ENCODE measurements at places on chromosomes 1 and 21.
A peak's percentile ranks its signal among the peaks of the same experiment; 100 is the strongest.

DNA sequence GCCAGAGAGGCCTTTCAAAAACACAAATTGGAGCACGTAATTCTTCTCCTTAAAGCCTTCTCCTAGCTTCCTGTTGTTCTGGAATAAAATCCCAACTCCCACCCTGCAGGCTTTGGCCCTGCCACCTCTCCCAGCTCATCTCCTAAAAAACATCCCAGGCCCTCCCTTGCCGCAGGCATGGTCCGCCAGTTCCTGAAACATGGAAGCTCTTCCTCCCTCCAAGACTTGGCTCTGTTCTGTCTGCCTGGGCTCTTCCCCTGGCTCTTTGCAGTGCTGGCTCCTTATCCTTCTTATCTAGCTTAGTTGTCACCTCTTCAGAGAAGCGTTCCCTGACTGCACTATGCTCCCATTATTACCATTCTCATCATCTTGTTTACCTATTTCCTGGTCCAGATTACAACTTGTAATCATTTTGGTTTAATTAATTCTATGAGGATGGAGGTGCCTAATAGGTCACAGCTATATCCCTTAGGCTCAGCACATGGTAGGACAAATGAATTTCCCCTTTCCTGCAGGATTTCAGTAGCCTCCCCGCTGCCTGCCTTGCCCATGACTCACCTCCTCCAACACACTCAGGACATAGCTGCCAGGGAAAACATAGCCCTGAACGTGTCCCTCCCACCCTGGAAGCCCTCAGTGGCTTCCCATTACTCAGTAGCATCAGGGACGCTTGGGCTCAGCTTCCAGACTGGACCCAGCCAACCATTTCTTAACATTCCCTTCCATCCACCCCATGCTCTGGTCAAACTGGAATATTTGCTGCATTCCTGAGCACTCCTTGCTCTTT is 15.7 kb upstream of the IGSF21 start:
- DNase-seq: no peak

- no peak for DNase-seq
Measured at GRCh38 chr21:41403331-41403730, 22.7 kb upstream of the MX1 start.

DNA sequence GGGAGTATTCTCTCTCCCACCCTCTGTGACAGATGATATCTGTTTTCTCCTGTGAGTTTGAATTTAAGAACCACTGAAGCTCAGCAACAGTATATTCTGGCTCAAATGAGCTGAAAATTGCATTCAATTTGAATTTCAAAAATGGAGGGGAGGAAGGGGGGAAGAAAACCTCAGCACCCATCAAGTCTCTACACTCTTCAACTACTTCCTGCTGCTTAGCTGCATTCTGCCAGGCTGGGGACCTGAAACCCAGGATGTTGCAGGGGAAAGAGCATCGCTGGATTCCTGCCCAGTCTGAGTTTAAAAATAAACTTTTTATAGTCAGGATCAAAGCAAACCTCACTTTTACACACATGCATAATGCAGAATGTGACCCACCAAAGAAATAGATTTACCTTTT is 214.3 kb upstream of the ESRRG start:
- no peak for DNase-seq

- DNase-seq: no peak
Measured at GRCh38 chr1:228334226-228334935, 72.3 kb downstream of the TRIM11 start.

DNA sequence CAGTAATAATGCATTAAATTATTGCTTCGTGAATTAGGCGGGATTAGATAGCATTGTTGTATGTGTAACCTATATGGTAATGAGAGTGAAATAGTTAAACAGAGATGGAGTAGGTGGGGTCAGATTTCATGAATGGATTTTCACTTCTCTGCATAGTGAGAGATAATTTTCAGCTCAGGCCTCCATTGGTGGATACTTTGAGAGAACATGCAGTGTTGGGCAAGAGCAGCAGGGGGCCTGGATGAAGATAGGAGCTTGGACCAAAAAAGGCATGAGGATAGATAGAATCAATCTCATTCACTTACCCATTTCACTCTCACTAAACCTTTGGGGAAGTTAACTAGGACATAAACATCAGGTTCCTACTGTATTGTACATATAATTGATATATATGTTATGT is 39.5 kb upstream of the C1orf87 start:
- DNase-seq: no peak

- no peak for DNase-seq
Measured at GRCh38 chr1:15412843-15413242, 3.2 kb downstream of the EFHD2 start.

GRCh38 chr1:219227360-219228057 is 53.8 kb downstream of the LYPLAL1 start:
- no peak for DNase-seq

GRCh38 chr1:173164178-173164577 is 43.0 kb downstream of the TNFSF4 start:
- no peak for DNase-seq

- no peak for DNase-seq
Measured at GRCh38 chr1:241749041-241749944, 97.2 kb downstream of the WDR64 start.

- no peak for DNase-seq
Measured at GRCh38 chr21:26020081-26020480, 150.5 kb downstream of the APP start.

DNA sequence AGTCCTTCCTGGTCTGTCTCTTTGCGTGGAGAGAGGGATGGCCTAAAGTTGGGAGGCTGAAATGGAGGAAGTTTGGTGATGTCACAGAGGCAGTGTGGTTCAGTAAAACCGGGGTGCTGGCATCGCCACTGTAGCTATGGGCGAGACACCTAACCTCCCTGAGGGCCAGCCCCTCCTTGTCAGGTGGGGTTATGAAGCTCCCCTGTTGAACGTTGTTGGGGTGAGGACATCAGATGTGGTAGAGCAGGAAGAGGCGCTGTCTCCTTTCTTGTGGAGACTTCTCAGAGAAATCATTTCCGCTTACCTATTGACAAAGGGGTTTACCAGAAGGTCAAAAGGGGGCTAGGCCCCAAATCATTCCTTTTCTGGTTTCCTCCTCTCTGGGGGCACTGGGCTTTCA is 294.7 kb downstream of the SIPA1L2 start:
- DNase-seq: peak; percentile 4

GRCh38 chr1:41864471-41865040 is 54.2 kb downstream of the HIVEP3 start:
- DNase-seq: no peak

DNA sequence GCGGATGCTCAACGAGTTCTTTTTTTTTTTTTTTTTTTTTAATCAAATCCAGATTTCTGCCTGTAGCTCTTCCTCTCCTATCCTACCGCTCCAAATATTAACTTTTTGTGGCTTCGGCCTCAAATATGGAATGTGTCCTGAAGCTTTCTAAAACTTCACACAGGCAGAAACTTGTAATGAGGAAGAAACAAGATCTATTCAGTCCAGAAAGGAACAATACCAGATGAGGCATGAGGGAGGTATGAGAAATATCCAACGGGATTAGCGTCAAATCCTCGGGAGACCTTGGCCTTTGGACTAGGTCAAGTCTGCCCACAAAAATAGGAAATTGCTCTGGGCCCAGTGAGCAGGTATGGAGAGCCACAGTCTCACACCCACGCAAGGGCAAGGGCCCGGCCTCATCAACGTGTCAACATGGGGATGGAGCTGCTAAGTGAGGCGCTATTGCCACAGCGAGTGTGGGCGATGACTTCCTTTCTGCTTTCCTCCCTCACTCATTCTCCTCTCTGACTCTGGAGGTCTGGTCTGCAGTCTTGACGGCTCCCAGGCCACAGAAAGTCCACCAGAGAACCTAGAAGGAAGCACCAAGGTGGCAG is 66.6 kb downstream of the BCAR3 start:
- DNase-seq: no peak

- DNase-seq: no peak
Measured at GRCh38 chr1:196649990-196650389, 1.9 kb upstream of the CFH start.

DNA sequence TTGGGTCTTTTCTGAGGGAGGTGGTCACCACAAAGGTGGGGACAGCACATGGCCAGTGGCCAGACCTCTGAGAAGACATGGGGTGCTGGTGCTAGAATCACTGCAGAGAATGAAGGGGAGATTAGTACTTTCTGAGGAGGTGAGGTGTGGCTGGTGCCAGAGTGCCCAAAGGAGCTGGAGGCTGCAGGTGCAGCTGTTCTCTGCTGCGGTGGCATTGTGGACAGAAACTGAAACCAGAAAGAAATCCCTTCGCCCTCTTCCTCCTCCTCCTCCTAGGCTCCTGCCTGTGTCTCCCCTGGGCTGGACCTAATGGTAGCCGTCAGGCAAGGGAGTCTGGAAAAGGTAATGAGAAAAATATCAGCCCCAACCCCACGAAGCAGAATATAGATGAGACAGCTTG is 261.7 kb downstream of the TM2D1 start:
- DNase-seq: no peak

- DNase-seq: no peak
Measured at GRCh38 chr1:220701974-220702373, 11.8 kb downstream of the C1orf115 start.

GRCh38 chr1:191125950-191126349 is 648.3 kb upstream of the BRINP3 start:
- DNase-seq: no peak

DNA sequence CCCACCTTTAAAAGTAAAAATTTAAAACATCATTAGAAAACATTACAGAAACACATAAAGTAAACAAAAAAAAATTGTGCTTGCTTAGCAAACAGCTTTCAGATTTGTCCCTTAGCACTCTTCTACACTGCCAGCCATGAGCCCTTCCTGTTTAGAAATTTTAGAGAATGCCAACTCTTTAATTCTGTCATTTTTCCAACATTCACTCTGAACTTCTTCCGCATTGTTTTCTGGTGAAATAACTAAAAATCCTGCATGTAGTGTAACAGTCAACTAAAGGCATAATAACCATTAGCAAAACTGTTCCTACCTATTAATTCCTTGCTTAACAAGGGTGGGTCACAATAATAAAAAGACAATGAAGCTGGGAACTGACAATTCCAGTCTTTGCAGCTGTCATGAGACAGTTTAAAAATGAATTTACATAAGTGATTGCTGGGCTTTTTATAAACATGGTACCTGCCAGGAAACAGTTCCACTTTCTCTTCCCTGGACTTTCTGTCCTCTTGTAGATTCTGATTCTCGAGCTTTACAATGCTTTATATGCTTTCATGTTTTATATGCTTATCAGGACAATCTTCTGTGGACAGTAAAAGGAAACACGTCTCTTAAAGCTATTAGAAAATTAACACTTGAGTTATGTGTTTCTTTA is 19.0 kb downstream of the GNG12 start:
- DNase-seq: no peak

- no peak for DNase-seq
Measured at GRCh38 chr1:108699375-108700332, 7.5 kb downstream of the PRPF38B start.

- no peak for DNase-seq
Measured at GRCh38 chr1:228082918-228083870, 686 bp downstream of the ARF1 start.

DNA sequence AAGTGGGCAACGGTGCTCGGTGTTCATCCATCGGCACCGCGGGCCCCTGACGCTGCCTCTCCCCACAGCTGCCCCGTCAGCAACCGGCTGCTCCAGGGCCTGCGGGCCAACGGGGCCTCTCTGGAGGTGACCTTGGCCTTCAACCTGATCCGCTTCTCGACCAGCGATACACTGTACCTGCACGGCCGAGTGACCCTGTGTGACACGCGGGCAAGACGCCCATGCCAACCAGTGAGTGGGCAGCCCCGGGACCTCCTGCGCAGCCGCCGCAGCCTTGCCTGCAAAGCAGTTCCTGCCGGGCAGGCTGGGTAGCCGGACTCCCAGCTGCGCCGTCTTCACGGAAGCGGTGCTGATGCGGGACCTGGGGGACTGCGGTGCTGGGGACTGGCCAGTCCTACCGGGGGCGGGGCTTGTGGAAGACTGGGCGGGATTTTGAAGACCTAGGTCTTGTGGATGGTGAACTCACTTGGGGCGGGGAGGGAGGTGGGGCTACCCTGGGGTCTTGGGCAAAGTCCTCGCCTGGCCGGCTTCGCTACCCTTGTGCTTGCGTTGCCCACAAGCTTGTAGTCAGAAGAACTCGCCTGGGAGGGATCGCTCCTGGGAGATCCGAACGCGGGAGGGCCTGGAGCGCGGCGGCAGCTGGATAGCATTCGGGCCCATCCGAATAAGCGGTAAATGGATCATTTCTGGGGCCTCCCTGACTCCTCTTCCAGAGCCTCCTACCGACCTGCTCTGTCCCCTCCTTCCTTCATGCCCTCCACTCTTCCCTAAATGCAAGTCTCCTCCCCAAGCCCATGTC is 8.8 kb upstream of the CEP85 start:
- peak; percentile 12 for DNase-seq

GRCh38 chr1:100213141-100213540 is 35.1 kb upstream of the LRRC39 start:
- no peak for DNase-seq

DNA sequence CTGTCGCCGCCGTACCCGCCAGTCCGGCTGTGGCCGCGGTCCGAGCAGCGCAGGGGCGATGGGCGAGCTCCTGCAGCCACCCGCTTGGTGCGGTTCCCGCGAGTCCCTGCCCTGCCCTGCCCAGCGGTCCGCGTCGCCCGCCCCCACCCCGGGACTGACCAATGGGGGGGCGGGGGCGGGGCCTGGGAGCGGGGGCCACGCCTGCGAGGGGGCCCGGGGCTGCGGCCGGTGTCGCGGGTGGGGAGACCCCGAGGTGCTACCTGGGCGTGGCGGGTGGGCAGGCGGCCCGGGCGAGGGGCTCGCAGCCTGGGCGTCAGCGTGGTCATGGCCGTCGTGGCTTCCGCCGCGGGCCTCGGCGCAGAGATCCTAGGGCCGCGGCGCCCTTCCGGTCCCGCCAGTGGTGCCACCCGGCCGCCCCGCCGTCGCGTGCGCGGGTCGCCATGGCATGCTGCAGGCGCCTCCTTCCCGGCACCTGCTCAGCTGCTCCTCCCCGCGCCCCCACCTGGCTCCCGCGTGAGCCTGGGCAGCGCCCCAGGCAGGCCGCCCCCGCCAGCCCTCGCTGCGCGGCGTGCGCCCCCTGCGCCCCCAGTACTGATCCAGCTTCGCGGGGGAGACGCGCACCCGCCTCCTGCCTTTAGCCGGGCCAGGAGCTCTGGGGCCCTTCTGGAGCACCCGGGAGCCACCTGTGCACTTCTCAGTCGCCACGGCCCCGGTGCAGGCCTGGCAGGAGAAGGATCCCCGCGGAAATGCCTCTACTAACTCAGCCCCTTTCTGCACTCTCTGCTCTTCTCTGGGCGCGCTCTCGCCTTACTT is at the start of gene BMP8B:
Gene BMP8B, minus strand, starts transcription at position 108 of the 813 bp plus-strand sequence. CDS start 380 bp downstream, outside the sequence.
- DNase-seq: peak; percentile 3

GRCh38 chr1:115201598-115201997 is 112.3 kb upstream of the TSPAN2 start:
- DNase-seq: no peak

- no peak for DNase-seq
Measured at GRCh38 chr1:180931529-180931928, 18.8 kb downstream of the KIAA1614 start.

DNA sequence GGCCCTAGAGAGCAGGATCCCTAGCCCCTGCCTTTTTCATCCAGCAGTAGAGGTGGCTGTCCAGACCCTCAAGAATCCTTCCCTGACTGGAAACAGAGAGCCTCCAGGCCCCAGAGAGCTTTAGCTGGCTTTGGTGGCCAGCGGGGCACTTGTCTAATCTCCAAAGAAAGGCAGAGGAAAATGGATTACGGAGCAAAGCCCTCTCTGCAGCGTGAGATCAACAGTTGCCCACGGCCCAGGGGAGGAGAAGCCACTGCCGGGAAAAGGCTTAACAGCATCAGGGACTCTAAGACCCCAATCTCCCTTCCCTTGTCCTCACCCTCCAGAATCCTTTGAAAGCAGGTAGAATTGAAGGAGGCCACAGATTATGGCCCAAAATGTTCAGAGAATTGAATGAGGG is 35.8 kb upstream of the GRIK3 start:
- DNase-seq: no peak
